Vagina (tissue), 2 donors: ENCODE measurements at places on chromosomes 3 and 15. TPM values are rescaled to one million over a fixed set of nuclear protein-coding genes. Genes with fewer than 3 reads are reported as not detected.

- H3K27me3 ChIP-seq = no peaks in the 10 kb centered on the region
- H3K4me1 ChIP-seq = no peaks in the 10 kb centered on the region
- no peaks in the 10 kb centered on the region for H3K36me3 ChIP-seq
- no peak overlapping the region for H3K27ac ChIP-seq
- no peak for DNase-seq
- H3K4me3 ChIP-seq = no peak overlapping the region
Measured at GRCh38 chr15:52963865-52964264, 173.7 kb upstream of the ONECUT1 start.

- DNase-seq = no peak
- H3K4me1 ChIP-seq = no peaks in the 10 kb centered on the region
- H3K27me3 ChIP-seq = no peaks in the 10 kb centered on the region
Measured at GRCh38 chr15:95192923-95193322, 961.6 kb downstream of the MCTP2 start.

The SCAP gene
- total RNA-seq = 84.7 TPM

The NCKIPSD gene
- 45.9 TPM for total RNA-seq

GRCh38 chr3:46671541-46672348 lies 21.7 kb downstream of the ALS2CL start:
- H3K4me3 ChIP-seq = no peak overlapping the region
- no peaks in the 10 kb centered on the region for H3K36me3 ChIP-seq
- H3K4me1 ChIP-seq = no peaks in the 10 kb centered on the region
- H3K27ac ChIP-seq = no peak overlapping the region

The VWA5B2 gene
- 0.98 TPM for total RNA-seq

DNA sequence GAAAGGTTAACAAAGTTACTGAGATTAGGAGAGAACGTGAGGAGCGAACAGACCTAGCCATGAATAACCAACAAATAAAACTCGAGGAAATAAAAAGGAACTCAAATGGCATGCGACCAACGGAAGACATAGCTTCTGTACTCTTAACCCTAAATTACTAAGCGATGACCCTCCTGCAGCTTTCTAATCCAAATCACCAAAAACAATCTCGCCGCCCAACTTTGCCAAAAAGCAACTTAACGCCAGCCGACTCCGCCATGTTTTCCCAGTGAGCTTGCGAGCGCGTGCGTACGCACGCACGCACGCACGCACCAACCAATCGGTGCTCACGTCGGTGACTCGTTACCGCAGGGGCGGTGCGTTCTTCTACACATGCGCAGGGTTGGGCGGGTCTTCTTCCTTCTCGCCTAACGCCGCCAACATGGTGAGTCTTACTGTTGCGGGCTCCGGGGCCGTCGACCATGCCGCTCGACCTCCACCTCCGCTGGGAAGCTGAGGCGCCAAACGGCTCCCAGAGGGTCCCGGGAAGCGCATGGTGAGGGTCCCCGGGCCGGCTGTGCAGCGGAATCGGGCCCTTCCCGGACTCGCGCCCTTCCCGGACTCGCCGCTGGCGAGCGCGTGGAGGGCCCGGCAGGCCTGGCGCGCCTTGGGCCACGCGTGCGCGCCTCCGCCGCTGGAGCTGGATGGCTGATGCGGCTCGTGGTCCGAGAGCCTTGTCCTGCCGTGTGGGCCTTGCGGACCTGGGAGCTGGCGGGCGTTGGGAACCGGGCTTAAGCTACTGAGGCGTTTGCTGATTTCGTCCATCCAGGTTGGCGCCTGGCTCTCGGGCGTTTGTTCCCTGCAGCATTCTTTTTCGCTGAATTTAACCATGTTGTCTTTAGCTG lies at the start of gene RPL14:
RPL14 (plus strand) TSS at position 400 of the 884 bp plus-strand sequence; CDS start at position 533, 133 bp downstream.
- peaks cover 44% of the 10 kb centered on the region for H3K4me1 ChIP-seq
- peak within 1 kb of the TSS; percentile 81 for H3K27ac ChIP-seq
- peak within 1 kb of the TSS; percentile 96 for H3K4me3 ChIP-seq
- DNase-seq = peak; percentile 98

GRCh38 chr3:99865321-99865720 lies 47.7 kb downstream of the CMSS1 start:
- peaks cover 42% of the 10 kb centered on the region for H3K4me1 ChIP-seq
- no peak overlapping the region for H3K4me3 ChIP-seq
- no peak overlapping the region for H3K27ac ChIP-seq
- H3K36me3 ChIP-seq = no peaks in the 10 kb centered on the region
- no peaks in the 10 kb centered on the region for H3K27me3 ChIP-seq
- no peak for DNase-seq

The ZNF620 gene
- total RNA-seq = 1.5 TPM

GRCh38 chr3:63880653-63881052 lies 17.0 kb downstream of the ATXN7 start:
- H3K4me3 ChIP-seq = no peak overlapping the region
- H3K36me3 ChIP-seq = no peaks in the 10 kb centered on the region
- H3K4me1 ChIP-seq = peaks cover 29% of the 10 kb centered on the region
- no peak overlapping the region for H3K27ac ChIP-seq
- DNase-seq = no peak

- H3K4me1 ChIP-seq = no peaks in the 10 kb centered on the region
- H3K4me3 ChIP-seq = no peak overlapping the region
- no peaks in the 10 kb centered on the region for H3K27me3 ChIP-seq
- H3K27ac ChIP-seq = no peak overlapping the region
- DNase-seq = no peak
Measured at GRCh38 chr3:95539950-95540483, 1274.4 kb upstream of the EPHA6 start.

- H3K36me3 ChIP-seq = no peaks in the 10 kb centered on the region
- no peaks in the 10 kb centered on the region for H3K27me3 ChIP-seq
- H3K4me1 ChIP-seq = no peaks in the 10 kb centered on the region
- no peak within 1 kb of the TSS for H3K4me3 ChIP-seq
- peak within 1 kb of the TSS; percentile 16 for H3K27ac ChIP-seq
- no peak for DNase-seq
Measured at GRCh38 chr3:151203051-151203420, at the start of gene GPR171. Gene GPR171 (minus strand): TSS chr3:151203216. CDS start chr3:151199386, 3,830 bp downstream.

DNA sequence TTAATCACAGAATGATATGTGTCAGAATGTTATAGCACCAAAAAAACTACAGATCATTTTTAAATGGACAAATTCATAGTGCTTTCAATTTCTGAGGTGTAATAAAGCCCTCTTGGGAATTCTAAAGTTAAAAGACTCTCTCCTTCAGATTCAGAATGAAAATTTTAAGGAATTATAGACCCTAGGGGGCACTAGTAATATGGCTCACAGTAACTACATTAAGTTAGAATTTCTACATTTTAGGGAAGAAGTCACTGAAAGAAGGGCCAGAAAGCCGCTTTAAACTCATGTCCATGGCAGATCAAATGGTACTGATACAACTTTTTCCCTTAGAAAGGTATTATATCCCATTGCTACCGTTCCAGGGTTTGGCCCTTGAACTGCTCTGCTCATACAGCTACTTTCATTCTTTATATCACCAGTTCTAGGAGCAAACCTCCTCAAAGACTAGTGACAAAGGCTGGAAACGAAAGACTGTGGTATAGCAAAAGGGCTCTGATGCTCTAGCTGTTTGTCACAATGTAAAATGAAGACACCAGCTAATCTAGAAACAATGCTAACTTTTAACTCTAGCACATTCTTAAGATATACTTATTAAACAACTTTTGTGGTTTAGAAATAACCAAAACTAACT lies 18.1 kb downstream of the DAZL start:
- no peaks in the 10 kb centered on the region for H3K4me1 ChIP-seq
- H3K27me3 ChIP-seq = no peaks in the 10 kb centered on the region
- no peak for DNase-seq
- no peak overlapping the region for H3K4me3 ChIP-seq
- H3K36me3 ChIP-seq = no peaks in the 10 kb centered on the region

The CGNL1 gene
- 38.3 TPM for total RNA-seq

DNA sequence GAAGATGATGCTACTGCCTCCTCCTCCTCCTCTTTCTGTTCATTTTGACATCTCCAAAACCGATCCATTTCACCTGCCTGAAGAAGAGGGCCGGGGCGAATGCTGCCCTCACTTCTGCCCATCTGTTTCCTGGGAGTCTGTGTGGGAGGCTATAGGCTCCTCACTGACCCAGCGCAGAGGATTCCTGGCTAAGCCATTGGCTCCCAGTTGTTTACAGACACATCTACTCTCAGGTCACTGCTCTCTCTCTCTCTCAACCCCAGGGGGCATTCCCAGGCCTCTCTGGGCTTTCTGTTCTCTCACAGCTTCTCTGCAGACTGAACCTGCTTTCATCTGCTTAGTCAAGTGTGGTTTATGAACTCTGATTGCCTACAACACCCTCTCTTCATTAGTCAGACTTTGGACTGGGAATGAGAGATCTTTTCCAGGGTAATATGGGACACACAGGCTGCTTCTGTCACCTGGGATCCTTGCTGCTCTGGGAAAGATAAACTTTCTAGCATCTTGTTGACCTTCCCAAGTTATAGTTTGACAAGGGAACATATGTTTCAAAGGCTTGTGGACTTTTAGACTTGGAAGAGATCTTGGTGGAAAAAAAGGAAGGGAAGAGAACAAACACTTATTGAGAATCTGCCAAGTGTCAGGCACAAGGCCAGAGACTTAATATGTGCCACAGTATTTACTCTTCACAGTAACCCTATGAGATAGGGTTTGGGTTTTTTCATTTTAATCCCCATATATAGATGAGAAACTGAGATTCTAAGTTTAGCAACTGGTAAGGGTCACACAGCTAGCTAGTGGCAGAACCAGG lies 30.2 kb upstream of the USP3 start:
- no peaks in the 10 kb centered on the region for H3K36me3 ChIP-seq
- H3K27me3 ChIP-seq = no peaks in the 10 kb centered on the region
- peak overlapping the region; percentile 14 for H3K27ac ChIP-seq
- no peak for DNase-seq
- H3K4me1 ChIP-seq = peaks cover 17% of the 10 kb centered on the region

The KCNH8 gene
- 2.0 TPM for total RNA-seq

The IGSF11 gene
- total RNA-seq = 3.4 TPM

The GTF2E1 gene
- total RNA-seq = 9.1 TPM

GRCh38 chr15:65303687-65304380 lies 643 bp upstream of the RNU5B-1 start:
- no peaks in the 10 kb centered on the region for H3K36me3 ChIP-seq
- peaks cover 13% of the 10 kb centered on the region for H3K4me1 ChIP-seq
- no peaks in the 10 kb centered on the region for H3K27me3 ChIP-seq

The ALDH1A3 gene
- total RNA-seq = 62.9 TPM

- peaks cover 12% of the 10 kb centered on the region for H3K4me1 ChIP-seq
- DNase-seq = no peak
- no peak overlapping the region for H3K27ac ChIP-seq
- no peaks in the 10 kb centered on the region for H3K27me3 ChIP-seq
- no peaks in the 10 kb centered on the region for H3K36me3 ChIP-seq
Measured at GRCh38 chr3:151144760-151145159, 58.3 kb downstream of the GPR171 start.

DNA sequence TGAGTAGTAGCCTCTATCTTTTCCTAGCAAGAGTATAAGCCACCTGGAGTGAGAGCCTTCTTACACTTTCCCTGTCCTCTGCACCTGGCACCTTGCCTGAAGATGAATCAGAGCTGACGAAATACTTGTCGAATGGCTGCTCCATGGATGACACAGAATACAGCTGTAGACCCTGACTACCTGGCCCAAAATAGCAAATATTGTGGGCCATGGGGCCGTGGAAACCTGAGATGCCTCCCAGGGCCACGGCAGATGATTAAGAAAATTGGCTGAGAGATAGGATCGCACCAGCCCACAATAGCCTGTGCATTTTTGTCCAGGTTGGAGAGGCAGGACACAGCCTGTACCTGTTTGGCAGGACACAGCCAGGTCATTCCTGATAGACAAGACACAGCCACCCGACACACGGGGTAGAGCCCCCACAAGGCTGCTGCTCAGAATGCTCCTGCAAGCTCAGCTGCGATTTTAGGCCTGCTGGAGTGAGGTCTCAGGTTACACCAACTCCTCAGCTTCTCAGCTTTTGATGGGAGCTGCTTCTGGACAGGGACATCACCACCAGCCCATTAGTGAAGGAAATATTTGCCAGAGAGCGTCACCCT lies 22.9 kb upstream of the TPM1 start:
- no peaks in the 10 kb centered on the region for H3K36me3 ChIP-seq
- DNase-seq = no peak
- peaks cover 14% of the 10 kb centered on the region for H3K4me1 ChIP-seq
- no peaks in the 10 kb centered on the region for H3K27me3 ChIP-seq
- no peak overlapping the region for H3K27ac ChIP-seq
- H3K4me3 ChIP-seq = no peak overlapping the region

DNA sequence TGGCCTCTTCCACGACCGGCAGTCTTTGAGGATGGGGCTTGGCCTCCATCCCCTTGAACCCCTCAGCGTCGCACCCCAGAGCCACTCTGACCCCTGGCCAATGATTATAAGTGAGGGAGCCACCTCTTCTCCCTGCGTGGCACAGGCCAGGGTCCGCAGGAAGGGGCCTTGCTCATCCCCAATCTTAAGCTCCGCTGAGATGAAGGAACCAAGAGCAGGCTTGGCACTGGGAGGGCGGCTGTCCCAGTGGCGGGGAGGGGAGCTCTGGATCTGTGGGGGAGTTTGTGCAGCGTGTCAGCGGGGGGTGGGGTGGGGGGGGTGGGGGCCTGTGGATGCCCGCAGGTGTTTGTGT lies 13.8 kb upstream of the ADPGK start:
- H3K27me3 ChIP-seq = no peaks in the 10 kb centered on the region
- peaks cover 15% of the 10 kb centered on the region for H3K4me1 ChIP-seq
- H3K36me3 ChIP-seq = no peaks in the 10 kb centered on the region

GRCh38 chr3:100269001-100269400 lies 8.2 kb downstream of the TBC1D23 start:
- no peaks in the 10 kb centered on the region for H3K27me3 ChIP-seq
- H3K4me1 ChIP-seq = peaks cover 42% of the 10 kb centered on the region
- H3K4me3 ChIP-seq = no peak overlapping the region
- DNase-seq = no peak
- no peaks in the 10 kb centered on the region for H3K36me3 ChIP-seq

GRCh38 chr15:78424673-78425072 lies 13.3 kb upstream of the IREB2 start:
- no peak overlapping the region for H3K4me3 ChIP-seq
- H3K27me3 ChIP-seq = no peaks in the 10 kb centered on the region
- no peaks in the 10 kb centered on the region for H3K36me3 ChIP-seq
- no peak overlapping the region for H3K27ac ChIP-seq
- peaks cover 8% of the 10 kb centered on the region for H3K4me1 ChIP-seq

GRCh38 chr3:4994823-4995499 lies 15.7 kb downstream of the BHLHE40 start:
- no peaks in the 10 kb centered on the region for H3K27me3 ChIP-seq
- H3K4me3 ChIP-seq = no peak overlapping the region
- peak overlapping the region; percentile 62 for H3K27ac ChIP-seq
- no peaks in the 10 kb centered on the region for H3K36me3 ChIP-seq
- peak; percentile 89 for DNase-seq

GRCh38 chr3:17432236-17432635 lies 310.2 kb downstream of the TBC1D5 start:
- peaks cover 9% of the 10 kb centered on the region for H3K4me1 ChIP-seq
- no peak for DNase-seq
- no peaks in the 10 kb centered on the region for H3K27me3 ChIP-seq
- H3K36me3 ChIP-seq = no peaks in the 10 kb centered on the region
- no peak overlapping the region for H3K4me3 ChIP-seq

- H3K4me3 ChIP-seq = no peak overlapping the region
- H3K36me3 ChIP-seq = no peaks in the 10 kb centered on the region
- no peaks in the 10 kb centered on the region for H3K27me3 ChIP-seq
- no peaks in the 10 kb centered on the region for H3K4me1 ChIP-seq
- DNase-seq = no peak
Measured at GRCh38 chr15:42719043-42719442, 17.9 kb downstream of the CDAN1 start.

The SERINC4 gene
- not detected for total RNA-seq

GRCh38 chr3:31196881-31197364 lies 302.5 kb upstream of the GADL1 start:
- DNase-seq = no peak
- peak overlapping the region; percentile 65 for H3K27ac ChIP-seq
- H3K27me3 ChIP-seq = no peaks in the 10 kb centered on the region
- no peak overlapping the region for H3K4me3 ChIP-seq

The NEK10 gene
- total RNA-seq = not detected
